ENCODE measurements at places on chromosomes 3 and 15. TPM values are rescaled to one million over a fixed set of nuclear protein-coding genes. Genes with fewer than 3 reads are reported as not detected.

GRCh38 chr15:71136159-71136783 is 21.0 kb downstream of the THSD4 start:
- DNase-seq, result no peak

- DNase-seq, result no peak
Observed at GRCh38 chr3:13514639-13515435, 34.1 kb upstream of the FBLN2 start.

DNA sequence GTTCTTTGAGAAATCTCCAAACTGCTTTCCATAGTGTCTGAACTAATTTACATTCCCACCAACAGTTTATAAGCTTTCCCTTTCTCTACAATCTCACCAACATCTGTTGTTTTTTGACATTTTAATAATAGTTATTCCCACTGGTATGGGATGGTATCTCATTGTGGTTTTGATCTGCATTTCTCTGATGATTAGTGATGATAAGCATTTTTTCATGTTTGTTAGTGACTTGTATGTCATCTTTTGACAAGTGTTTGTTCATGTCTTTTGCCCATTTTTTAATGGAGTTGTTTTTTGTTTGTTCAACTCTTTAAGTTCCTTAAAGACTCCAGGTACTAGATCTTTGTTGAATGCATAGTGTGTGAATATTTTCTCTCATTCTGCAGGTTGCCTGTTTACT is 116.6 kb upstream of the TSC22D2 start:
- DNase-seq, result no peak

DNA sequence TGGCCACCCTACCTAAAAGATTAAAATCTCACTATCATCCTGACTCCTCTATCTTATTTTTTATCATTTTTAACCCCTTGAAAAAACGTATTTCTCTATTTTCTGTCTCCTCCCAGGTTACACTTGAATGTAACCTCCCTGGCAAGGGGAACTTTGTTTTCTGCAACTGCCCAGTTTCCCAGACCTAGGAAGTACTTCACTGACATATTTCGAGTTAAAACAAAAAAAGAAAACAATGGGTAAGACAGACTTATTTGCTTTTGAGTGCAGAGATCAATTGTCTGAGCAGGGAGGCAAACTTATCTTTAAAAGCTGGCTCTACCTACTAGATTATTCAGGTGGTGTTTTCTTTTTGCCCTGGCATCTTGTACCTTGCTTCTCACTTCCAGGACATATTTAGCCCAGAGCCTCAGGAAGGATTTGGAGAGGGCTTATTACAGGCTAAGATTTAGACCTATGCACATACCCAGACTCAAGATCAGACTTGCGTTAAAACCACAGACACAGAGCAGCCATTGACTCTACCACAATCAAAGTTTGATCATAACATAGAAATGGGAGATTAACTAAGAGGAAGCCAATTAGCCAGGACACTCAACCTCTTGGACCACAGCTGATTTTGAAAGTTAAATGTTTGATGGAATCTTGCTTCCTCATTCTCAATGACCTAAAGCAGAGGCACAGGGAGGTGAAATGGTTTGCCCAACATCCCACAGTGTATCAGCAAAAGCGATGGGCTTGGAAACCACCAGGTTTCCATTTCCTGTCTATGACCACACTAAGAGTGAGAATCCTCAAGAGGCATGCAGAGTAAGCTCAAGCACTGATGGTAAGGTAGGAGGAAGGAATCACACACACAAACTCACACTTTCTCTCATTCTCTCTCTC is 169.5 kb upstream of the THBS1 start:
- no peak for DNase-seq

DNA sequence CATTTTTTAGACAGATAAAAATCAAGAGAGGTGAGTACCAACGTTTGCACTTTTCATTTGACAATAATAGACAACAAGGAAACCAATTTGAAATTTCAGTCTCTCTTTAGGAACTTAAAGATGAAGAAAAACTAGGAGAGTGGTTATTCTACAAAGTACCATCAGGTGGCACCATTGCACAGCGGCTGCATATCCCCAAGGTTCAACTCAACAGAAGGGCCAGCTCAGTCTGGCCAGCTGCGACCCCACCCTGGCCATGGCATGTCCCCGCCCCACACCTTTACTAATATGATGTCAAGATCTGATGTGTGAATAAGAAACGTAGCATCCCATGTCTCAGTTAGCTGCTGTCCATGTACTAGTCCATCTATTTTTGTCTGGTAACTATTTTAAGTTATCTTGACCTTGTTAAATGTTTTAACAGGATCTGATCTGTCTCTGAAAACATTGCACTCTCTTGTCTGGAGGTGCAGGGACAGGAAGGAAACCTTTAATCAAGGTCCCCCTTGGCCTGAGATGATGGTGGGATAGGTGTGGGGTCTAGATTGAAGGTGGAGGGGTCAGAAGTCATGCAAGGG is 35.5 kb upstream of the CGNL1 start:
- no peak for DNase-seq

GRCh38 chr3:123489400-123490004 is 40.6 kb upstream of the ADCY5 start:
- no peak for DNase-seq

- DNase-seq, result no peak
Observed at GRCh38 chr3:149296972-149297371, 36.5 kb downstream of the TM4SF18 start.

DNA sequence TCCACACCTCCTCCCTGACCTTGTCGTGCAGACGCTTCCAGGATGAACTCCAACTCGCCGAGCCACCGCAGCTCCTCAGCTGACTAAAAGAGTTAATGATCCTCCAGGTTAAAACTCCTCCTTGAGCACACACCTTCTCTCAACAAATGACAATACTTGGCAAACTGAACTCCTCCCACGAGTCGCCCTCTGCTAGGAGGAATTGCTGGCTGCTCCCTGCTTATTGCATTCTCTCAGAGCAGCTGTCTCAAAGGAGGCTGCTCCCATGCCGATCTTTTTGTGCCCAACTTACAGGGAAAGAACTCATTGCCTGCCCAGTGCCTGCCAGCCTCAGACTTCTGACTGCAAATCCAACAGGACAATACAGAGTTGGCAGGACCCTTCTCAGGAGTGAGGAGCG is at the start of gene ATP13A4:
ATP13A4 (minus strand) TSS at position 85 of the 400 bp plus-strand sequence. CDS start 96 bp downstream, outside the sequence.
- DNase-seq, result no peak

DNA sequence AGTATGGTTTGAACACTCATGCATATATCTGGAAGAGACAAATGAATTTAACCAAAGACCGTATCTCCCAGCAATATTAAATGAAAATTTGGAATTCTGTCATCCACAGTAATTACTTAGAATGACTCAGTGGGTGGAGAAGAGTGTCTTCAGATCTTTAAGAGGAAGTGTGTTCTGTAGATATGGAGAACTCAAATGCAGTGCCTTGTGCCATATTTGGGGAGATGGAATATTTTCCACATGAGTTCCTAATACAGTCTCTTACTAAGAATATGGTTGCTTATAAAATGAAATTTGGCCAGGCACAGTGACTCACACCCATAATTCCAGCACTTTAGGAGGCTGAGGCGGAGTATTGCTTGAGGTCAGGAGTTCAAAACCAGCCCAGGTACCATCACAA is 40.5 kb downstream of the ANO10 start:
- DNase-seq, result no peak

Gene CHRNA5
- 5.7 TPM for total RNA-seq

Gene ATG3
- total RNA-seq, result 55.3 TPM

Gene GATA2
- 1.4 TPM for total RNA-seq

Gene CLDN18
- total RNA-seq, result not detected

Data from activated naive CD4-positive, alpha-beta T cell treated with anti-CD3 and anti-CD28 coated beads, Interleukin-2, amount 50 U/mL, for 72 hours (primary cell).